8988T (cell line): ENCODE measurements at places on chromosomes 11 and 22.

- no peak for DNase-seq
Observed at GRCh38 chr22:42608823-42609361, 5.8 kb downstream of the POLDIP3 start.

GRCh38 chr22:46049726-46050450, 72.9 kb upstream of the WNT7B start:
- DNase-seq = no peak

DNA sequence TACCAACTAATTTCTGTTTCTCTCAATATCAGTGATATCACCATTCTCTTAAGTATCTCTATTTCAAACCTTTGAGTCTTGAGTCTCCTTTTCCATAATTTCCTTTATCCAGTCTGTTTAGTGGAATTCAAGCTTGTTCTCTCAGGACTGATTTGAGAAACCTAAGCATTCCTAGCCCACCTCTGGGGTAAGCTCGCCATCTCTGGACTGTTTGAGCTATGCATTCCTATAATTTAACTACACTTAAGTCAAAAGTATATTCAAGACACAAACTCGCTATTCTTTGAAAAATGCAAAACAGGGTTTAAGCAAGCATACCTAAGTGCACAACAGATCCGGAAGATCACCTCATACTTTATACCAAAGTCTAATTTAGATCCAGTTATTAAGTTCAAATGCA, 2.1 kb upstream of the DLAT start:
- DNase-seq = no peak

- DNase-seq = no peak
Observed at GRCh38 chr22:46390652-46391301, 55.3 kb downstream of the TRMU start.

GRCh38 chr22:38078046-38078840, 5.7 kb downstream of the SLC16A8 start:
- no peak for DNase-seq

DNA sequence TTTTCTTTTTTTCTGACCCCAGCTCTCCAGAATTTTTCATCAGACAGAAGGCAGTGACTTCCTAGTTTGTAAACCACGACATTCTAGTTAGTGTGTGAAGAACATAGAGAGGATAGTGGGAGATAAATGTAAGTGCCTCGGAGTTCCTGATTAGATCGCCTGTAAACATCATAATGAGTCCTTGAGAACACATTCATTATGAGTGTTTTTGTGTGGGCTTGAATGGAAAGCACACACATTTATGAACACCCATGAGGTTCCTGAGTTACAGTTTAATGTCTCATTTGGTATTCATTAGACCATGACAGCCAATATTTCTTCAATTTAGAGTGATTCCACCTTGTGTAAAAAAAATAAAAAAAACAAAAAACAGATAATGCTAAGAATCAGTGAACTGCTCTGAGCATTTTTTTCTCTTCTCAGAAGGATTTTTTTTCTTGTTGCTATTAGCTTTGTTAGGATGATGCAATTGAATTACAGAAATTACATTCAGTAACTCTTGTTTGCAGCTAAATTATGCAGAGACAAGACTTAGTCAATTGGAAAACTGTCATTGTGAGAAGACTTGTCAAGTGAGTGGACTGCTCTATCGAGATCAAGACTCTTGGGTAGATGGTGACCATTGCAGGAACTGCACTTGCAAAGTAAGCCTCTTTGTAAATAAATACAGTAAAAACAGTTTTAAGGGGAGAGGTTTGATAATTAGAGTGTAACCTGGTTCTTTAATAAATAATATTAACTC, 257.6 kb downstream of the NELL1 start:
- no peak for DNase-seq

- no peak for DNase-seq
Observed at GRCh38 chr22:43233529-43233928, 46.6 kb upstream of the TTLL12 start.

GRCh38 chr11:116384407-116384806, 388.4 kb downstream of the BUD13 start:
- no peak for DNase-seq

DNA sequence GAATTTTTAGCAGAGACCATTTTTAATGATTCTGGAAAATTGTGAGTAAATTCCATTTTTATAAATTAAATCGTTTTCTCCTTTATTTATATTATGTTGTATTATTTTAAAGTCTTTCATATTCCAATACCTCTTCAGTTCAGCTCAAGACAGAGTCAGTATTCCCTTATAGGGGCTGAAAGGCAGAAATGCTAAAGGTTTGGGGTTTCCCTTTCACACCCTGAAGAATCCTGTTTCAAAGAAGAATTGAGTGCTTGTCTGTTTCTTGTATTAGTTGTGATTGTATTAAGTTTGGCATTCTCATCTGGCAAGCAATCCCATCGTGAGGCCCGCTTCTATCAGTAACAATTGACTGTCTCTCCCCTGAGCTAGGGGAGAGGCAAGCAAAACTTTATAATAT, 57.4 kb downstream of the PACSIN2 start:
- no peak for DNase-seq

DNA sequence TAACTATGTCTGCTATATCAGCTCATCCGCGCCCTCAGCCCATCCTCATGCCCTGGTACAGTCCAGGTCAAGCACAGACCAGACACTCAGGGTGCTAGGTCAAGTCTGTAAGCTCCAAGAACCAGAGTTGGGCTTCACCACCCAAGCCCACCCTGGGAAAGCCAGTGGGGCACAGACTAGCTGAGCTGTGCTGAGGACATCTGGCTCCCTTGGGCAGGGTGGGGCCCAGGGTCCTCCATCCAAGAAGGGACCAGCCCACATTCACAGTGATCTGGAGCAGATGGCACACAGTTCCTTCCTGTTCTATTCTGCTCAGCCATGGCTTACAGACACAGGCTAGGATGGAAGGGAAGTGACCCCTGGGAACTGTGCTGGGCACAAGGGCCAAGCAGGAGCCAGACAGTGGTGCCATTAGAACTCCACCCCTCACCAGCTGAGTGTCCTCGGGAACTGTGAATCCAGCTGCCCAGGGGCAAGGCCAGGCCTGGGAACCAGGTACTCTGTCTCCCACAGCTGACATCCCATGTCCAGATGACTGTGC, 9.1 kb downstream of the P2RY6 start:
- DNase-seq = no peak

DNA sequence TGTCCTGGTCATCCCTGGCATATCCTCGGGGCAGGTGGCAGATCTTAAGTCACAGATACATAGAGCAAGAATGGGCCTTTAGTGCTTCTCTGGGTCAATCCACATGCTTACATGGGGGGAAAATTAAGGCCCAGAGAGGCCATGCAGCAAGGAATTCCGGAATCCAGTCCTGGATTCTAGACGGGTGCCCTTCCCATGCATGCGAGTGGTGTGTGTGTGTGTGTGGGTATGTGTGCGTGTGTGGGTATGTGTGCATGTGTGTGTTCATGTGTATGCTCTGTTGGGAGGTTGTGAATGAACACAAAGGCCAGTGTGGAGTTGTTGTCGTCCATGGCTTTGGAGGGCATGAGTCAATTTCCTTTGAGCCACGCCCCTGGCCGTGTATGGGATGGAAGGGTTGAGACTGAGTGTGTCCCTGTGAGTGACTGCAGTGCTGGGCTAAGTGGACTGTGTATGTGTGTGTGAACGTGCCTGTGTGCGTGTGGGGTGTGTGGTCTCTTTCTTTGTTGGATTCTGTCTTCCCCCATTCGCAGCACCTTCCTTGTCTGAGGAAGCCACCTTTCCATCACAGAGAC, 33.4 kb upstream of the EIF3D start:
- peak; percentile 72 for DNase-seq

DNA sequence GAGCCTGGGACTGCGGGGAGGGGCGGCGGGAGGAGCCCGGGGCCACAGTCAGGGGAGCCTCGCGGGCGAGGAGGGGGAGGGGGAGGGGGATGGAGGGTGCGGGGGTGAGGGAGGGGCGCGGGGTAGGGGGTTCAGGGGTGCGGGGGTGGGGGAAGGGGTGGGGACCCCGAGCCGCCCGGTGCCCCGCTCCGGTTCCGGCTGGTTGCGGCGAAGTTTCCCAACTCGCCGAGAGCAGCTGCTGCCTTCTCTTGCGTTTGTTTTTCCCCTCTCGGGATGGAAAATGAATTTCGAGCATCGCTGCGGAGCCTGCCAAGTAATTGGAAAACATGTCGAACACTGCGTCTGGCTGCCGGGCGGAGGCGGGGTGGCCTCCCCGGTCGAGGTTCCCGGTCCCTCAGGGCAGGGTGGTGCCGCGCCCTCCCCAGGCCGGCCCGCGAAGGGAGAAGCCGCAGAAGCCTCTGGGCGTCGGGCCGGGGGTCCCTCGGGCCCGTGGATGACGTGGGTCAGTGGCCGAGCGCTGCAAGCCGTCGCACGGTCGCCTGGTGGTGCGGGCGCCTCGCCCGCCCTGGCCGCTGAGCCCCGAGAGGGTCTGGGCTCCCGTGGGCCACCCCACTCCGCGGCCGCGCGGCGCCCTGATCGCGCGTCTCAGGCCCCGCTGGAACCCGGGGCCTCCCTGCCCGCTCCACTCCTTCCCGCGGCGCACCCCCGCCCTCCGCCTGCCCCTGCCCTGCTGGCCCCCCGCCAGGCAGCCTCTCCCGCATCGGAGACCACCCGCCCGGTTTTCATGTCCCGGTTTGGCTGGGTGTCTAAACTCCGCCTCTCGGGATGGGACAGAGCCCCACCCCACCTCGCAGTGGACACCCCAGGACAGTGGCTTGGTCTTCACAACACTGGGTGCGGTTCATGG, 12.1 kb downstream of the SPATA19 start:
- DNase-seq = no peak

DNA sequence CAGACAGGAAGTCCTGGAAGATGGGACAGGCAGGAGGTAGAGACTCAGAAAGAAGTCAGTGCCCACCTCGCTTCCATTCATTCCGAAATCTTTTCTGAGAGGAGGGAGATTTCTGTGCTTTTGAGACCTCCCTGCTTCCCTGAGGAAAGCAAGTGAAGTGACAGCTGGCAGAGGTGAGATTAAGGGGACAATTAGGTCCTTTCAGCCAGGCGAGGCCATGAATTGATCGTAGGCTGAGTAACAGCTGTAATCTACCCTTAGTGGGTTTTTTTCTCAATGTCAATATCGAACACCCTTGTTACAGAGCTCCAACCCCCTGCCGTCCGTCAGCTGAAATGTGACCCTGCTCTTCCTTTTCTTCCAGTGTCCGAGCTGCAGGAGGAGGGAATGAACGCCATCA, 96.0 kb downstream of the PARVA start:
- no peak for DNase-seq

DNA sequence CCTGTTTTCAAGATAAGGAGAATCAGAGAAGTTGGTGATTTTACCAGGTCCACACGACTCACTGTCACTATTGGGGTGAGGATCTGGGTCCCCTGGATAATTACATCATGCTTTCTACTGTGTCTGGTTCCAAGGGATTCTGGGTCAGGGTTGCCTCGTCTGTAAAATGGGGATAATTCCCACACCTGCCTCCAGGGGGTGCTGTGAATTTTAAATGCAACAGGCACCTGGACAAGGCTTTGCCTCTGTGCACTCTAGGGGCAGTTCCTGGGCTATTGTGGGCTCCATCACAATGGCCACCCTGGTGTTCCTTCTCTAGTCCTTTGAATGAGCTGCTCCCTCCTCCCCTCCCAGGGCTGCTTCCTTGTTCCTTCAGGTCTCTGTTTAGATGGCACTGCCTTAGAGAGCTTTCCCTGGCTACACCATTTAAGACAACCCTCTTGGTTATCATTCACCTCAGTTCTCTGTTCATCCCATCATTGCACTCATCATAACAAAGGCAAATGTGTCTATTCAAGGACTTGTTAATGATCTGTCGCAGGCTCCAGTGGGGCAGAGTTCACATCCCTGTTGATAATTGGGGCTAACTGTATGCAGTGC, 178.6 kb downstream of the MIAT start:
- peak; percentile 22 for DNase-seq

DNA sequence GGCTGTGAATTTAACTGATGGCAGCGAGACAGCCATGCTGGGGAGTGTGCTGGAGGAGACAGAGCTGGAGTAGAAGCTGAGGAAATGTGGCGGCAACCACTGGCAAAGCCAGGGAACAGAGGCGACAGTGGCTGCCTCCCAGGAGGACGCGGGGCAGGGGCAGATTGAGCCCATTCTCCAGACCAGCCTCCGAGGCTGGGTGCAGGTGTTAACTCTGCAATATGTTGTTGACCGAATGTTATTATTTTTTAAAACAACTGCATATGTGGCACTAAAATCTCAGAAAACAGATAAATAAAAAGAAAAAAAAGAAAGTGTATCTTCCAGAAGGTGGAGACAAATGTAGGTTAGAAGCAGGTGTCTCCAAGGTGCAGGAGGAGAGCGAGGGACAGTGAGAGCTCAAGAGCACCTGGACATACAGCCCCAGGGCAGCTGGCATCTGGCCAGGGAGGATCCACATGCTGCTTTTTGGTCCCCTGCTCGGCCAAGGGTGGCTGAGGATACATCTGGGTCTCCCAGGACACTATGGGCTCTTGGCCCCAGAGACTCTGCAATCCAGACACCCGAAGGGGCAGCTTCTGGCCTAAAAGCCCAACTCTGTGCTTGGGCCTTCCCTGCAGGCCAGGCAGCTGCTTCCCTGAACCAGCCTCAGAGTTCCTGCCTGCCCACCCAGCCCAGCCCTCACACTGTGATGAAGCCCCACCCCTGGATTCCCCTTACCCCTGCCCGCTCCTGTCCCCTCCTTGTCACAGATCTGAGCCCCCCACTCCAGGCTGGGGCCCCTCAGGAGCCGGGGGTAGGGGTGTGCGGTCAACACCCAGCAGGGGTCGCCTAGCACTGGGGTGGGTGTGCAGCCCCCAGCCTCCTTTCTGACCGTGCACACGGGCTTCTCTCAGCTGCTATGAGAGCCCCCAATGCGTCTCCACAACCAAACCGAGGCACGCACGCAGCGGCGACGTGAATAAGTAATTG, 12.9 kb downstream of the RTN4R start:
- DNase-seq = no peak

- DNase-seq = no peak
Observed at GRCh38 chr22:25909614-25910387, 167.8 kb downstream of the MYO18B start.

GRCh38 chr11:75083217-75083605, 13.5 kb downstream of the OR2AT4 start:
- no peak for DNase-seq

DNA sequence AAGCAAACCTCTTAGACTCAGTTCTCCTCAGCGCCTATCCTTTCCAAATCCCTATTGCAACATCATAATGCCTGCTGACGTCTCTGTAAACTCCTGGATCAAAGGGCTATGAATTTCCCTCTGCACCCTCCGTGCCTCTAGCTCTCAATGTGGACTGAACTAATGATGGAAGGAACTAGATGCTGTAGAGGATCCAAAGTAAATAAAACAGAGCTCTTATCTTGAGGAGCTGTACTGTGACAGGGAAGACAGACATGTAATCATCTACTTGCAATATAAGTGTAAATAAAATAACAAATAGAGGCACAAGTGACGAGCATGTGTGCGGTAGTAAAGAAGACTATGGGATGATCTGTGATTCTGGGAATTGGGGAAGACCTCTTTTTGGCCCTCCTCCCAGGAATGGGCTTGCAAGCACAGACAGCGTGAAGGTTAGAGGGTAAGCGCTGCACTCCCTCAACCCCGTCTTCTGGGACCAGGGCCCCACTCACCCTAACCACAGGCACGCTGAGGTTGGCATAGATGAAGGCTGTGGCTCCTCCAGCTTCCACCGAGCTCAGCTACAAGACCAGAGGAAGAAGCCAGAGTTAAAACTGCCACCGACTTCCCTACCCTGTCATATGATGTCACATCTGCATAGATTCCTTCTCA, 42.2 kb downstream of the P4HA3 start:
- DNase-seq = no peak
